ENCODE measurements at places on chromosomes 5 and 9. TPM values are rescaled to one million over a fixed set of nuclear protein-coding genes. Genes with fewer than 3 reads are reported as not detected.

The DMRTA1 gene
- total RNA-seq: not detected

The N4BP3 gene
- 5.6 TPM for total RNA-seq

The NR5A1 gene
- total RNA-seq: not detected

The TAF1L gene
- 0.05 TPM for total RNA-seq

DNA sequence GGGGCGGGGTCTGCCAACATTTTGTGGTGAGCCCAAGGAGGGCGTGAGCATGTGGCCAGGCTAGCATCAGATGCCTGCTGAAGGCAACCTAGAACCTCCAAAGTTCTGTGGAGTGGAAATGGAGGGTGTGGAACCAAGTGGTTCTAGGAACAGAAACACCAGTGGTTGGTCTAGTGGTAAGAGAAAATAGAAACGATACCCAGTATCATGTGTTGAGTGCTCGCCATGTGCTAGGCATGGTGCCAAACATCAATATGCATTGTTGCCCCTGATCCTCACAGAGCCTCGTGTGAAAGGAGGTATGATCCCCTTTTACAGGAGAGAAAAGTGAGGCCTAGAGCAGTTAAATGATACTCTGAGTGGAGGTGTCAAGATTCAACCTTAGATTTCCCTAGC is 31.5 kb upstream of the MVB12B start:
- H3K4me1 ChIP-seq: no peaks in the 10 kb centered on the region
- no peaks in the 10 kb centered on the region for H3K27me3 ChIP-seq
- no peak for DNase-seq
- H3K27ac ChIP-seq: no peak overlapping the region
- H3K36me3 ChIP-seq: no peaks in the 10 kb centered on the region
- H3K4me3 ChIP-seq: no peak overlapping the region

GRCh38 chr9:32906213-32906612 is 95.2 kb downstream of the APTX start:
- no peak overlapping the region for H3K27ac ChIP-seq
- no peaks in the 10 kb centered on the region for H3K27me3 ChIP-seq
- no peak for DNase-seq
- H3K4me3 ChIP-seq: no peak overlapping the region
- no peaks in the 10 kb centered on the region for H3K36me3 ChIP-seq

DNA sequence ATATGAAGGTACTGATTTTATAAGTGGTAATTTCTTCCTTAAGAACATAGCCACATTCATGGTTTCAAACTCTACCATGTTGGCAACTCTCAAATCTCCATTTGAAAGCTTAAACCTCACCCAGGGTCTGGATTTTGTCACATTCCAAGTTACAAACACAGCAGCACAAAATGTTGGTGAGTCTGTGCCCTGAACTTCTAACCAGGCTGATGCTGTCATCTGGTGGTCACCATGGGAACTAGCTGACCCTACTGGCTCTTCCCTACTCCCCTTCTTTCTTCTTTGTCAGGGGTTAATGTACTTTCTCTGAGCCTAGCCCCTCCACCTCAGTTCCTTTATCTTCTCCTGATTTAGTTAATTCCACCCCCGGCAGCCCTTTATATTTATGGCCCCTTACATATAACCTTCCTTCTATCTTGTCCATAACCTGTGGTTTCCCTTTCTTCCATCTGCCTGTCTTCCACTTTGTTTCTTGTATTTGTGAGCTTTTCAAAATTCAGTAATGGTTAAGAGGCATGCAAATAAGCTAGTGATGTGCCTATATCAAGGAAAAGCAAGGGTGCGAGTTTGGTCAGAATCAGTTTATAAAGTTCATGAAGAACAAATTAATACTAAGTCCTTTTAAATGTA is 35.9 kb downstream of the TGFBR1 start:
- H3K27me3 ChIP-seq: no peaks in the 10 kb centered on the region
- H3K4me3 ChIP-seq: no peak overlapping the region

- no peaks in the 10 kb centered on the region for H3K36me3 ChIP-seq
- peaks cover 15% of the 10 kb centered on the region for H3K4me1 ChIP-seq
- H3K27me3 ChIP-seq: no peaks in the 10 kb centered on the region
- no peak for DNase-seq
Observed at GRCh38 chr9:20319641-20320337, 302.5 kb downstream of the MLLT3 start.

DNA sequence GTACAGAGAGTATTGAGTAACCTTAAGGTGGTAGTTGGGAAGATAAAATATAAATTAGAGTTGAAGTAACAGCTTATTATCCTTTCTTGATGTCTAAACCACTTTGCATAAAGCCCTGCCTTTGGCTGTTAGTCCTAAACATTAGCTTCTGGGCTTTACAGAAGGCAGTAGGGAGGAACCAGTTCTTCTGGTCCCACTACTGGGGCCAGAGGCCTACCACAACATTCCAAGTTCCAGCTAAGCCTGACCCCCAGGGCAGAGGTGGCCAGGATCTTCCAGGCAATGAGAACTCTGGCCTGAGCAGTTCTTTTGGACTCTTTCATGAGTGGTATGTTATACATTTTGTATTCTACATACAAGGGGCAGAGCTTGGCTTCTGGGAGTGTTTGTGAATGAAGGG is 26.1 kb downstream of the DNAI1 start:
- no peak for DNase-seq
- no peaks in the 10 kb centered on the region for H3K4me1 ChIP-seq
- no peak overlapping the region for H3K27ac ChIP-seq
- H3K36me3 ChIP-seq: no peaks in the 10 kb centered on the region
- no peaks in the 10 kb centered on the region for H3K27me3 ChIP-seq

DNA sequence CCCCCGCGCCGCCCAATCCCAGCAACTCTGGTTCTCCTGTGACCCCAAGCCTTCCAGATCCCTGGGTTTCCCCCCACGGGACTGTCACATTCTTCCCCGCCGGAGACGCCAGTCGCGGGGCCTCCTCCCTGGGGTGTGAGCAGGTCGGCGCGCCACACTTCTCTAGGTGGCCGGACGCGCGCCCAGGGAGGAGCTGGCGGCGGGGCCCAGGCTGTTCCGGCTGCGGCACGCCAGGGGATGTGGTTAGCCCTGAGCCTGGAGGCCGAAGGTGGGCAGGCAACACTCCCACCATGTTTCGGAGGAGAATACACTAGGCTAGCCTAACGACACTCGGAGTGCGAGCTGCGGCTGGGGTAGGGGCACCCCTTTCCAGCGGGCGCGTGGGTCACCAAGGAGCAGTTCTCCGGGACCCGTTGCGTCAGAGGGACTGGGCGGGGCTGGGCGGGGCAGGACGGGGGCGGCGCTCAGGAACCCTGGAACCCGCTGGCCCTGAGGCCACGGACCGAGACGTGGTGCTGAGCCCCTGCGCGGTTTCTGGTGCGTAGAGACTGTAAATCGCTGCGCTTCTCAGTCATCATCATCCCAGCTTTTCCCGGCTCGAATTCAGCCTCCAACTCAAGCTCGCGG is at the start of gene SLC27A6:
TSS of gene SLC27A6 (plus strand) at position 478 of the 627 bp plus-strand sequence. CDS start 650 bp downstream, outside the sequence.
- H3K27ac ChIP-seq: no peak within 1 kb of the TSS
- DNase-seq: no peak
- H3K4me3 ChIP-seq: no peak within 1 kb of the TSS

GRCh38 chr5:171336521-171337209 is 27.6 kb downstream of the TLX3 start:
- no peak overlapping the region for H3K27ac ChIP-seq
- DNase-seq: no peak
- H3K4me3 ChIP-seq: no peak overlapping the region
- no peaks in the 10 kb centered on the region for H3K36me3 ChIP-seq
- H3K27me3 ChIP-seq: peaks cover 6% of the 10 kb centered on the region

DNA sequence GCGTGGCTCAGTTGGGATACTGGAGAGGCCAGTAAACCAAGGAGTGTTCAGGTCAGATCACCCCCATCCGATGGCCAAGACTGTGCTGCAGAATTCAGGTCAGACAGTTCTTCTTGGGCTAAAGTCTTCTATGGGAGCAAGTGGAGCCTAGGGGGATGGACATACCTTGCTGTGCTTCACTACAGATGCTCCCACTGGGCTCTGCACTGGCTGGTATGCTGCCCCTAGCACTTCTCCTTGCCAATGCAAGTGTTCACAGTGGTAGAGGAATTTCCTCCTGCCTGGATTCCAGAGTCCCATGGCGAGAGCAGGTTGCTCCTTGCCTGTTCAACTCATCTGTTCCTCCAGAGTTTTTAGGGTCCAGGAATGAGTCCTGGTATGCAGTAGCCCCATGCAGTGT is 134.2 kb upstream of the EDIL3 start:
- DNase-seq: no peak
- H3K27me3 ChIP-seq: no peaks in the 10 kb centered on the region
- no peak overlapping the region for H3K27ac ChIP-seq
- no peaks in the 10 kb centered on the region for H3K4me1 ChIP-seq
- no peak overlapping the region for H3K4me3 ChIP-seq

DNA sequence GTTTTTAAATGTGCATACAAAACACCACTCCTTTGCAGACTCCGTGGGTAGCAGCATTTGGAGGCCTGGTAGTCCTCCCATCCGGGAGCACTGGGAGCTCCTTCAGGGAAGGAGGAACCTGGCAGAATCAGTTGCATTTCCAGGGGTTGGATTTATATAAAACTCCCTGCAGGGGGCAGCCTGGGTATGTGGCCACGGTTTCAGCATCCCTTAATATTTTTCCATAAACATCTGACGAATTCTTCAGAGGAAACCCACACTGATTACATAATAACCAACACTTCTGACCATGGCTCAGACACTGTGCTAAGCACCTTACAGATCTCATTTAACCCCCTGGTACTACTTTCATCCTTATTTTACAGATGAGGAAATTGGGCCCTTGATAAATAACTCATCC is 6.1 kb upstream of the AFAP1L1 start:
- no peaks in the 10 kb centered on the region for H3K4me1 ChIP-seq
- no peak overlapping the region for H3K27ac ChIP-seq
- no peak for DNase-seq
- no peak overlapping the region for H3K4me3 ChIP-seq
- no peaks in the 10 kb centered on the region for H3K36me3 ChIP-seq

DNA sequence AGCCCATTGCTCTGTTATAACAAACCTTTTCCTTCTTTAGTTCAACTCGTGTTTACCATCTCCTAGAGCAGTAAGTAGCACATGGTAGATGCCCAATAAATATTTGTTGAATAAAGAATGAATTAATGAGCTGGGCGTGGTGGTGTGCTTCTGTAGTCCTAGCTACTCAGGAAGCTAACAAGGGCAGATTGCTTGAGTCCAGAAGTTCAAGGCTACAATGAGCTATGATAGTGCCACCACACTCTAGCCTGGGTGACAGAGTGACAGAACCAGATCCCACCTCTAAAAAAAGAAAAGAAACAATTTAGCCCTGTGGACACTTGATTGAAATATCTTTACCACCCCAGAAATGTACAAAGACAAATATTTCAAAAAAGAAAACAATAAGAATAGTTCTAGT is 14.6 kb upstream of the PAM start:
- H3K4me1 ChIP-seq: no peaks in the 10 kb centered on the region
- H3K4me3 ChIP-seq: no peak overlapping the region
- H3K36me3 ChIP-seq: no peaks in the 10 kb centered on the region
- H3K27ac ChIP-seq: no peak overlapping the region

DNA sequence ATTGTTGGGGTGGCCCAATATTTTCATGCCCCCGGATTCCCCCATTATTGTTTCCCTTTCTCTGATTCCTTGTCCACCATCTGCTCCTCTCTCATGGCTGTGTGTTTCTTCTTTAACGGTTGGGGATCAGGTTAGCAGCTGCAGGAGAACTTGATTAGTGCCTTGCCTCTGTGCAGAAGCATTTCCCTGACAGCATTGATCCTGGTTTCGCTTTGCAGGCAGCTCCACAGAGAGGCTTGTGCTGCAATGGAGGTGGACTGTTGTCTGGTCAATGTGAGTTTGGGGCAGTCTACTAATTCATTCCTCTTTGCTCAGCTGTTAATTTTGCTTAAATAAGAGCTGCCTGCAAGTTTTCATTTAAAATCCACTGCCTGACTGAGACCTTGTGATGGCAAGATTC is 32.5 kb upstream of the SSBP2 start:
- no peaks in the 10 kb centered on the region for H3K36me3 ChIP-seq
- no peak overlapping the region for H3K4me3 ChIP-seq
- H3K4me1 ChIP-seq: peaks cover 8% of the 10 kb centered on the region
- H3K27ac ChIP-seq: no peak overlapping the region
- H3K27me3 ChIP-seq: no peaks in the 10 kb centered on the region

DNA sequence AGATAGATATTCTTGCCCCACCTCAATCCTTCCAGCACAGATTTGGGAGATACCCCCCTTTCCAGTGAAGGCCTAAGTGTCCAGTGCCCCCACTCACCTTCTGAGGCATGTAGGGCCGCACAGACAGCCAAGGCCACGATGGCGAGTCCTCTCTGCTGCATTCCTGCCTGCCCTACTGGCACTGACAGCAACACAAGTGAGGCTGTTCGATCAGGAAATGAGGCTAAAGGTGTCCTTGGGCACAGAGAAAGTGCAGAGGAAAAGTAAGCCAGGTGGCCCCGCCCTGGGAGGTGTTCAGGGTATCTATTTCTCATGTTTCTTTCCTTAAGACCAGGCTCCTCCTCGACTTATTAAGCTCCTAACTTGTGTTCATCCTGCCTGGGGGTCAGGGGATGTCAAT is at the start of gene CCL28:
TSS of gene CCL28 (minus strand) at position 236 of the 400 bp plus-strand sequence. CDS start at position 161, 75 bp downstream.
- no peak for DNase-seq
- H3K36me3 ChIP-seq: no peaks in the 10 kb centered on the region
- H3K27me3 ChIP-seq: no peaks in the 10 kb centered on the region

GRCh38 chr9:34612788-34613390 is 992 bp upstream of the RPP25L start:
- no peaks in the 10 kb centered on the region for H3K27me3 ChIP-seq
- H3K27ac ChIP-seq: peak overlapping the region; percentile 96
- peak; percentile 58 for DNase-seq
- H3K4me1 ChIP-seq: peaks cover 24% of the 10 kb centered on the region
- peaks cover 24% of the 10 kb centered on the region for H3K36me3 ChIP-seq

DNA sequence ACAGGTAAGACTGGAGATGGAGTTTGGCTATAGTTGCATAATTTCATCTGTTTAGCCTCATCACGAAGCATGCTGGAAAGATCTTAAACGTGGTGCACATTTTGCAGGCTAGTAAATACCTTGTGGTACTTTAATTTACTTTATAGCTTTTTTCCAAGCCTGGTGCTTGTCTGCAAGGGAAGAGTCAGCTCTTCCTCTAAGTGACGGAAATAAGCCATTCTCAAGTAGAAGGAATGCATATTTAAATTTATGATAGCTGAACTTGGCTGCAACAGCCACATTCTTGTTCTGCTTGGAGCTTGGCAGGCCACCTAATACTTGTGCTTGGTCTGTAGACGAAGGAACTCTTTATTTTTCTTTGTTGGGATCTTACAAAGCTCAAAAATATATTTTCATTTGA is 188.0 kb upstream of the PIK3R1 start:
- no peak overlapping the region for H3K4me3 ChIP-seq
- H3K27ac ChIP-seq: no peak overlapping the region
- no peaks in the 10 kb centered on the region for H3K4me1 ChIP-seq
- DNase-seq: no peak
- H3K36me3 ChIP-seq: no peaks in the 10 kb centered on the region
- H3K27me3 ChIP-seq: no peaks in the 10 kb centered on the region

DNA sequence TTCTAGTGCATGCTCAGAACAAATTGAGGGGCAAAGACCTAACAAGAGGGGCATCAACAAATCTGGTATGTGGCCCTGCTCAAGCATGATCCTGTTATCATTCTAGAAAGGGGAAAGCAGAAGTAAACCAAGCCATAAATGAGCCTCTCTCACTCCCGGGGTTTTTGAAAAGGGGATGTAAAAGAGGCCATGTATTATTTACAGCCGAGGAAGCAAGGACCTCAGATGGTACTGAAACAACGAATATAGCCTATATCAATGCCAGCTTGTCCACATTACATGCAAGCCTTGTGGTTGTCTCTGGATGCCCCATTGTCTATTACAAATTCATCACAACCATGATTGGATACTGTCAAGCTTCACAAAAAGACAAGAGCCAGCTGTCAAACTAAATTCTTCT is 211.3 kb downstream of the DCP2 start:
- H3K36me3 ChIP-seq: no peaks in the 10 kb centered on the region
- H3K27me3 ChIP-seq: no peaks in the 10 kb centered on the region
- H3K4me3 ChIP-seq: no peak overlapping the region

Data from natural killer cell (primary cell).